ENCODE measurements at places on chromosomes 13 and 19.

- DNase-seq, result no peak
Observed at GRCh38 chr13:94667190-94667589, 45.2 kb downstream of the SOX21 start.

- DNase-seq, result no peak
Observed at GRCh38 chr19:14393329-14393728, 12.1 kb downstream of the ADGRE5 start.

GRCh38 chr19:33139165-33139564 lies 7.3 kb downstream of the WDR88 start:
- DNase-seq, result no peak

DNA sequence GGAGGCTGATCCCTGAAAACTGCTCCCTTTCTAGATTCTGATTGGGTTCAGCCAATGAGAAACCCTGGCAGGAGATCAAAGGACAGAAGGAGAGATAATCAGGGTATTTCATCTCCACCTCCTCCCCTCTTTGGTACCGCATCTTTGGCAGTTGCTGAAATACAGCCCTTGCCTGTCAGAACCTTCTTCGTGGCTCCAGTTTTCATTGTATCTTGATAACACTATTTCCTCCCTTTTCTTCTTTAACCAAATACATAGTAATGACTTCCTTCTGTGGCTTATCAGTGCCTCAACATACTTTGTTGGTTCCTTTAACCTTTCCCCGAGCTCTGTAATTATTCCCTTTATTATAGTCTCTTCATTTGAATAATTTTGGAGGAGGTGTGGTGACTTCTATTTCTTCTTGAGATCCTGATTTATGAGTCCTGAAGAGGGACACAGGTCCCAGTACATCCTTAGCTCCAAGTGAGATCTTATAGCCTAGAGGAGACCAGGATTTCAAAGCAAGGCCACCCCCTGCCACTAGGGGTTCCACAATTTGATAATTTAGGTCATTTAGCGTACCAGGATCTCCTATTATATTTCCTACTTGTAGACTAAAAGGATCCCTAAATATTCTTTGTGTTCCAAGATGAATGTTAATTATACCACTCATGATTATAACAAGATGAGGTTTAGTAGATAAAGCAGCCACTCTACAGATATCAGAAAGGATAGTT lies 98.0 kb downstream of the EDNRB start:
- no peak for DNase-seq

DNA sequence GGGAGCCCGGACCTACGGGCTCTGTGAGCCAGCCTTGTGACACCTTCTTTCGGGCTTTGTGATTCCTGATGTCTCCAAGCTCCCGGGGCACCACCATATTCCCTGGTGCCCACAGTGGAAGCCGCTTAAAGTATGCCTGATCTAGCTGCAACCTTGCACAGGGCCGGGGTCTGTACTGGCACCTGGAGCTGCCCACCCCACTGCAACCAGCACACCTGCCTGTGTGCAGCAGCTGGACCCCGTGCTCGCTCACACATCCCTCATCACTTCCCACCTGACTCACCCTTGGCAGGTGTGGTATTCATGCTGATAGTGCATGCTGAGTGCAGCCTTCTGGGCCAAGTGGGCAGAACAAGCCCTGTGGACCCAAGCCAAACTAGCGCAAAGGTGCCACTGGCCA lies 1981.1 kb upstream of the PCDH20 start:
- no peak for DNase-seq

DNA sequence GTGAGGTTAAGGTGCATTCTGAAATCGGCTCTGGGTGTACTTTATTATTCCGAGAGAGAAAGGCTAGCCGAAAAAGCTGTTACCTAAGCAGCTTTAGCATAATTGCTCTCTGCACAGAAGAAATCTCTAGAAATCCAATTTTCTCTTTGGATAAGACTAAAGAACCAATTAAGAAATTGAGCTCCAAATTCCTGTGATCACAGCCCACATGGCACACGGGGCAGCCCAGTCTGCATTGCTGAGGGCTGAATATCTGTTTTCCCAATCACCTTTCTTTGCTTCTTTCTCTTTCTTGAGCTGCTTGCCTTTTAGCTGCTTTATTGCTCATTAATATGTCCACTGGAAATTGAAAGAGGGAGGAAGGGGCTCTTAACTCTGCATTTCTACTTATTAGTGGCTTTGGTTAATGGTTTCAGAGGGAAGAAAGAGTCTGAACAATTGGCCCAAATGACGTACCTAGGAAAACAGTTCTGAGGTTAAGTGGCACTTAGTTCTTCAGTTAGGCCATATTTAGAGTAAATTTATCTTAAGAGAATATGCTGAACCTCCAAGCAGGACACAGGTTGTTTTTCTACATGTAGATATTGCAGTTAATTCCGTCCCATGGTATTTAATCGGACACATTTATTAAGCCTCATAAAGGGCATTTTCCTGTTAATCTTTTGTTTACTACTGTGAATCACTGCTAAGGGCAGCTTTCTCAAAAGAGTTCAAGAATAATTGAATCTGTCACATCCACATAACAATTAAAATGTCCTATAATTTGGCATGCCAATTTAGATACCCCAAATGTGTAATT lies 265.7 kb downstream of the ABCC4 start:
- DNase-seq, result no peak

- DNase-seq, result no peak
Observed at GRCh38 chr19:44617110-44617880, 3.9 kb downstream of the IGSF23 start.

- no peak for DNase-seq
Observed at GRCh38 chr13:72043366-72043765, 176.4 kb upstream of the DACH1 start.

- DNase-seq, result no peak
Observed at GRCh38 chr13:21242236-21242635, 65.8 kb downstream of the MRPL57 start.

- DNase-seq, result no peak
Observed at GRCh38 chr13:113735194-113735593, 23.8 kb upstream of the TMEM255B start.

- DNase-seq, result no peak
Observed at GRCh38 chr13:97577026-97577425, 143.1 kb downstream of the RAP2A start.

DNA sequence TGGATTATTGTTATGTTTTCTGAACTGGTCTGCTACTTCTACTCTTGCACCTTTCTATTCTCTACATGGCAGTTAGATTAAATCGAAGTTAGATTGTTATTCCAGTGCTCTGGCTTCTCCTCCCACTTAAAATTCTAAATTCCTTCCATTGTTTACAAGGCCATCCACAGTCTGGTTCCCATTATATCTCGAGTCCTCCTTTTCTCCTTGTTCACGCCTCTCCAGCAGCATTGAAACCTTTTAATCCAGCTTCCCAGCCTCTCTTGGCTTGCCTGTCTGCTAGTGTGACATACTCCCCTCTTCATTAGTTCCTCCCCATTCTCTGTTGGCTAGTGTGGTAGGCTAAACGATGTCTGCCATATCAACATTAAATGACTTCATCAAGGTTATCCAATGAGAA lies 54.5 kb downstream of the DNAJC15 start:
- DNase-seq, result no peak

DNA sequence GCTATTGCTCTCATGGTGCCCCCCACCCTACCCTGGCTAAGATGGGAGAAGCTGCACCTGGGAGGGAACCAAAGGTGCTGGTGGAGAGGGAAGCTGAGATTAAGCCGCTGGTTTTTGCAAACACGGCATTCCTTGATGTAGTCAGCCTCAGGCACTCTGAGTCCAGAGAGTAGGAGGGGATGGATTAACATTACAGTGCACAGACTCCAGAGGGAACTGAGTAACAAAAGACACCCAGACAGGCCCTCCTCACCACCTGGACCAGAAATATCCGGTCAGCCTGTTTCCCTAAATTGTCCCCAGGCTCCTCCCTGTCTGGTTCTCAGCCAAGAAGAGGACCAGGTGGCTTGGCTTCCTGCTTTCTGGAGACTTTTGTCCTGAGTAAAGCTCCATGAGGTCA lies 28.9 kb upstream of the PABPC3 start:
- no peak for DNase-seq

DNA sequence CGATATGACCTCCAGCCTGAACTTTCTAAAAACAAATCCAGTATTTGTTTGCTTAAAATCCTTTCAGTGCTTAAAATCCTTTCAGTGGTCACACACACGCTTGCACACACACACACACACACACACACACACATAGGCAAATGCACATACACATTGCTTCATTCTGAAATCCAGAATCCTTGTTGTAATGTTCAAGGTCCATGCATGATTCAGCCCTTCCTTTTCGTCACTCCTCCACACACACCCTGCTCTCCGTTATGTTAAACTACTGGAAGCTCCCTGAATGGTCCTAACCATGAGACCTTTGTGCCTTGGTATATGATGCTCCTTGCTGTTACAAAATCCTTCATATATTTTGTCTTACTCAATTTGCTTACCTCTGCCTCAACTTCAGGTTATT lies 44.9 kb downstream of the SERTM1 start:
- no peak for DNase-seq

GRCh38 chr19:56400485-56400884 lies 3.6 kb upstream of the ZNF583 start:
- DNase-seq, result no peak

DNA sequence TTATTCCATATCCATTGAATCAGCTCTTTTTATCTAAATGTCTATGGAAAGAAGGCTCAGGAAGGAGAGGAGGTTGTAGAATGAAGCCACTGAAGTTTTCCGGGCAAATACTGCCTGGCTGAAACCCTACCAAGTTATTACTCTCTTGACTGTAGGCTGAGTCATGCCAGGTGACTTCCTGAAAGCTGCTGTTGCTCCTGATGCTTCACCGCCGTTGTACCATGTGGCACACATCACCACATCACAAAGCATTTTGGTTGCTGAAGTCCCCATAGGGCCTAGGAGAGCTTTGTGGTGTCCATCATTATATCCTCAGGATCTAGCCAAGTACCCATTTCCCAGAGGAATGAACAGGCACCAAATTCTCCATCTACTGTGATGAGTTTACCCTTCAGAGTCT lies 11.1 kb upstream of the TDRD12 start:
- DNase-seq, result peak; percentile 31

DNA sequence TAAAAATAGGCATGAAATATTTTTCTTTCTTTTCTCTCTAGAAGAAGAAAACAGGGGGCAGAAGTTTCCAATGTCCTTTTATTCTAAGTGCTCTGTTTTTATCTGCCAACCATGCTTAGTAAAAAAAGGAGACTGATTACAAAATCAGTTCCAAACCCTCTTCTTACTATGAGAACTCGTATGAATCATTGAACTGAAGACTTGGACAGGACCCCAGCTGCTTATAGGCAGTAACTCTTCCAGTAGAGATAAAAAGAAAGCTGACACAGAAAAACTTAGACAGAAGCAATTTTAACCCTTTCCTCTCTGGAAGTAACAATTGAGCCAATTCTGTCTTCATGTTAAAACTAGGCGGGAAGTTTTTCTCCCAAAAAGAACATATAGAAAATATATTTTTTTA lies 24.5 kb upstream of the FREM2 start:
- DNase-seq, result no peak

Measured in CD4-positive, alpha-beta T cell treated with Interleukin-4 for 4 hours (primary cell).